ENCODE measurements at places on chromosomes 3 and 15.

GRCh38 chr3:149273096-149273751 lies 51.6 kb upstream of the CP start:
- peak; percentile 80 for DNase-seq

- no peak for DNase-seq
Observed at GRCh38 chr3:197514786-197515355, 40.9 kb downstream of the BDH1 start.

- no peak for DNase-seq
Observed at GRCh38 chr15:59371458-59372351, 966 bp downstream of the MYO1E start.

- DNase-seq = no peak
Observed at GRCh38 chr15:82040862-82041261, 5.0 kb downstream of the MEX3B start.

- DNase-seq = no peak
Observed at GRCh38 chr3:114508976-114509375, 215.1 kb downstream of the TIGIT start.

- DNase-seq = no peak
Observed at GRCh38 chr3:147615035-147615434, 205.9 kb downstream of the ZIC1 start.

DNA sequence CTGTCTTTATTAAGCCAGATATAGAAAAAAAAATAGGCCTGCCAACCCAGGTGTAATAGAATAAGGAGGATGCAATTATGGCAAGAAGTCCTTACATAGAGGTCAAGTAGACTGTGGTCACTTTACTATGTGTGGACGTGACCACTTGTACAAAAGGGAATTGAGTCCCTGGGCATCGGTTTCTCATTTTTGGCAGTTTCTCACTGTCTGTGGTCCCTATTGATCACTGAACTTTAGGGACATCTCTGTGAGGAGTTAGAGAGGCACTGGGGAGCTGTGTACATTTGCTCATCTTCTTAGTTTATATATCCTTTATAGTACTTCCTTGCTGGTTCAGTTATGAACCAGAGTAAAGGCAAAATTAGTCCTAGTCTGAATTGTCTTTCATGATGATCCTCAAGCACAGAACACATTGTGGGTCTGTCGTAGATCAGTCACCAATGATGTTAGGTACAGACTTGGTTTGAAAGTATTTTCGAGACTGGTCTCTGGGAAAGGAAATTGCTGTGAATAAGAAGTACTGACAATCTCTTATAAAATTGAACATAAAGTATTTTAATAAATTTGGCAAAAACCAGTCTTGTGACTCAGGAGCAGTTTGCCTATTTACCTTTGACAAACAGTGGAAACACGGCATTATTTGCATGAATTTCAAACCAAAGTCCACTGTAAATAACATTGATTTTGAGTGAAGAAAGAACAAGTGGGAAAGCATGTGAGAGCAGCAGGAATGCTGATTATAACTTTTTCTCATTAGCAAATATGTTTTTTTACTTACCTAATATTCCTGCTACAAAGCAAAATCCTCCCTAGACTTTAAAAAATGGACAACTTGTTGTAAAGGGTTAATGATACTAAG lies 218.9 kb upstream of the DPH6 start:
- DNase-seq = no peak

DNA sequence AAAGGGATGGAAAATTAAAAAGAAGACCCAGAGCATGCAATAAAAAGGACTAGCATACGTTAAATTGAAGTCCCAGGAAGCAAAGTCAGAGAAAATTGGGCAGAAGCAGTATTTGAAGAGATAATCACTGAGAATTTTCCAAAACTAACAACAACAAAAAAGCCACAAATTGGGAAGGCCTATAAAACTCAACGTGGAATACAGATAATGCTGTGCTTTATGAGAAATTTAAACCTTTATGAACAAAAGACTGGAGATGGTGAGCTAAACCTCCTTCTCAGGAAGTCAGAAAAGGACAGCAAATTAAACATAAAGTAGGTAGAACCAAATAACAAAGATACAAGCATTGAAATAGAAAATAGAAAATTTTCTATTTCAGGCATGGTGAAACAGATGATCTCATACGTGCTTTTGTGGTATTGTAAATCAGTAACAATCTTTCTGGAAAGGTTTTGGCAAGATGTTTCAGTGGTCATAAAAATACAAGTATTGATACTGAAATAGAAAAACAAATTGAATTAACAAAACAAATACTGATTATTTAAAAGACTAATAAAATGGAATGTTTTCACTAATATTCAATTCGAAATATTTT lies 55.6 kb downstream of the LYSMD4 start:
- no peak for DNase-seq

DNA sequence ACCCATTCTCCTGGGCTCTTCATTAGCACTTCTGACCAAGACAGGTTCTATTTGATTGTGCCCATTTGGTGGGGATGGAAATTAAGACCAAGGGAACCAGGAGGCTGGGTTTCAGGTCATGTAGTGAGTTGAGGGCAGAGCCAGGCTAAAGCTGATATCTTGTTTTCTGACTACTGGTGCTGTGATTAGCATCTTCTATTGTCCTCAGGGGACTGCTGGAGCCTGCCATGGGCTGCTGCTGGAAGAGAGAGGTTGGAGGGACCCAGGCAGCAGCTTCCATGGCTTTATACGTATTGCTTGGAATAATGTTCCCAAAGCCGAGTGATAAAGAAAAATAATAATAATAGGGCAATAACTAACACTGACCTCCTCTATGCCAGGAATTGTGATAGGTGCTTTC lies 211.4 kb upstream of the ROPN1 start:
- no peak for DNase-seq

GRCh38 chr3:61637088-61638051 lies 76.0 kb downstream of the PTPRG start:
- no peak for DNase-seq

DNA sequence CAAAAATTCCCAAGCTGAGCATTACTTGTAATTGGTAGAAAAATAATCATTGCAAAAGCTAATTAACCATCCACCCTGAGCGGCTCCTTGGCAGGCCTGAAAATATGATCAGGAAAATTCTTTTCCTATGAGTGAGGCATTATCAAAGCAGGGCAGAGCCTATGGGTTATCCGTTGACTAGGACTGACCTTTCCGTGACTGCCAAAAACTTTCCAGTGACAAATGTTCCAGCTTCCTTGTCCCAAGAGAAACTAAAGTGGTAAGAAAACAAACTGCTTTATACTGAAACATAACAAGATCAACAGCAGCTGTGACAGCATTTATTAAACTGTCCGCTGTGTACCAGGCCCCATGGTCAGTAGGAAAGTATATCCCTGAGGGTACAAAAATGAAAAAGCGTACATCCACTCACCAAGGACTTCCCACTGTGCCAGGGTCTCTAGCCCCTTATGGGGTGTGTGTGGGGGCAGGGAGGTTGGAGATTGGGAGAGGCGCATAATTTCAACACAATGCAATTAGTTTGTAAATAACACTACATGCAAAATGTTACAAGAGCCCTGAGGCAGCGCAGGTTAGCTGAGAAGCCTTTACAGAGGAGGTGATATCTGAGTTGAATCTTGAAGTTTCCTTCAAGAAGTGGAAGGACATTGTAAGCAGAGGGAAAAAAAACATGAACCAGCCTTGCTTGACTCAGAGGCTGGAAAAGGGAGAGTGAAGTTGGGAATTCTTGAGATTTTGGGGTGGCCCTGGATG lies 8.5 kb downstream of the LIPC start:
- no peak for DNase-seq

DNA sequence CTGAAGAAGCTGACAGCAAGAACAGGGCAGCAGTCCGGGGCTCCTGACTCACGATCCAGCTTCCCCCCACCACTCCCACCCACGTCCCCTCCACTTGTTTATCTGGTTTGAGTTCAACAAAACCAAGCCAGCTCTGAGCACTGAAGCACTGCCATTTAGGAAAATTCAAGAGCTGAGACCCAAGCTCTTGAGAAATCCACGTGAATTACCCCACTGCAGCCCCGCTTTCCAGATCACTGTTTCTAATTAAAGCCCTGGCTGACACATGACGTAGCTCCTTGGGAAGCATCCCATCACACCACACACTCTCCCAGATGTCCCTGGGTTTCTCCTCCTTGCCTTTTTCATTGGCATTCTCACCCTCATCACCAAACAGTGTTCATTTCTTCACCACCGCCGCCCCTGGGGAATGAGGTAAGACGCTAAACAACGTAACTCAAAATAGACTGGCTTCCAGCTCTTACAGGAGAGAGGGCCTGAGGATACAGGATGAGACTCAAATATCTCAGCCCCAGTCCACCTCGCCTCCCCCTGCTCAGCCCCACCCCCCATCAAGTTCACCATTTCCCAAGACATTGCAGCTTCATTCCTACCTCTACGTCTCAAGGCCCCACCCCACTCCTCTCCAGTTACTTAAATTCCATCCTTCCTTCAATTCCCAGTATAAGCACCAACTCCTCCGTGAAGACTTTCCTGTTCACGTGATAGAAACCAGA lies 95.4 kb downstream of the SRGAP3 start:
- DNase-seq = no peak

DNA sequence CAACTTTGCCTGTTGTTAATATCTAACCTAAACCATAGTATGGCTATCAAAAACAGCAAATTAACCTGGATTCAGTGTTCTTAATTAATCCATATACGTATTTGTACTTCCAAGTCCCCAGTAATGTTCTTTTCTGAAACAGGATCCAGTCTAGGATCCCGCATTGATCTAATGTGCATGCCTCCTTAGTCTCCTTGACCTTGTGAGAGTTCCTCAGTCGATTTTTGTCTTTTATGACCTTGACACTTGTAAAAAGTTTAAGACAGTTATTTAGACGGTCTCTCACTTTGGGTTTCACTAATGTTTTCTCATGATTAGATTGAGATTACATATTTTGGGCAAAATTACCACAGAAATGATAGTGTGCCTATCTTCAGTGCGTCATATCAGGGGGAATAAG lies 69.4 kb downstream of the TGFBR2 start:
- DNase-seq = no peak

- DNase-seq = no peak
Observed at GRCh38 chr3:160950542-160950941, 154.6 kb downstream of the B3GALNT1 start.

DNA sequence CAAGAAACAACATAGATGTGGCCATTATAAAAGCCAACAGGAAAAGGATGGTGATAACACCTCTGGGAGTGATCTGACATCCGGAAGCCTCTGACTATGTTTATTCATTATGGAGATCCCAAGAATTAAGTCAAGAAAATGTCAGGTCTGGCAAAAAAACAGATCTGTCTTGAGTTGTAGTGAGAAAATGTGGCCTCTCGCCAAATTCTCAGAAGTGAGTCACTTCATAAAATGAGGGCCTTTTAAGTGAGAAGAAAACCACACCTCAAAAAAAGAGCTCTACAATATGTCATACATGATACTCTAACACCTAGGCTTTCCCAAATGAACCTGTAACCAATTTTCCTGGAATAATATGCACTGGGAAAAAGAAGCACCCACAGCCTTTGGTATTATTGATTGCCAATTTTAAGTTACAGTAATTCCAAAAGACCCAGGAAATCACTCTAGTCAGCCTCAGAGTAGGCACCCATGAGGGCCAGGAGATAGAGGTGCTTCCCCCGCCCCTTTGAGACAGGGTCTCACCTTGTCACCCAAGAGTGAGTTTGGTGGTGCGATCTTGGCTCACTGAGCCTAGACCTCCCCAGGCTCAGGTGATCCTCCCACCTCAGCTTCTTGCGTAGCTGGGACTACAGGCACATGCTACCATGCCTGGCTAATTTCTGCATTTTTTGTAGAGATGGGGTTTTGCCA lies 38.0 kb downstream of the CCR3 start:
- no peak for DNase-seq

- DNase-seq = no peak
Observed at GRCh38 chr3:72999951-73000350, 3.3 kb downstream of the PPP4R2 start.

DNA sequence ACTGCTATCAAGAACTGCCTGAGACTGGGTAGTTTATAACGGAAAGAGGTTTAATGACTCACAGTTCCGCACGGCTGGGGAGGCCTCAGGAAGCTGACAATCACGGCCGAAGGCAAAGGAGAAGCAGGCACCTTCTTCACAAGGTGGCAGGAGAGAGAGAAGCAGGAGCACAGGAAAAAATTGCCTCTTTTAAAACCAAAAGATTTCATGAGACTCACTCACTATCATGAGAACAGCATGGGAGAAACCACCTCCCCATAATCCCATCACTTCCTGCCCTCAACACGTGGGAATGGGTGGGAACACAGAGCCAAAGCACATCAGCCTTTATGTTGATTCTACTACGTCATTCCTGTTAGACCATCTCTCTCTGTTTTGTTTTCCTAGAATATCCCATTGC lies 650.9 kb upstream of the SEMA6D start:
- DNase-seq = no peak

GRCh38 chr15:41656188-41656587 lies 4.0 kb upstream of the MGA start:
- DNase-seq = no peak

- no peak for DNase-seq
Observed at GRCh38 chr3:39721076-39721475, 88.3 kb upstream of the MYRIP start.

GRCh38 chr15:32682569-32682968 lies 35.2 kb upstream of the GREM1 start:
- no peak for DNase-seq

DNA sequence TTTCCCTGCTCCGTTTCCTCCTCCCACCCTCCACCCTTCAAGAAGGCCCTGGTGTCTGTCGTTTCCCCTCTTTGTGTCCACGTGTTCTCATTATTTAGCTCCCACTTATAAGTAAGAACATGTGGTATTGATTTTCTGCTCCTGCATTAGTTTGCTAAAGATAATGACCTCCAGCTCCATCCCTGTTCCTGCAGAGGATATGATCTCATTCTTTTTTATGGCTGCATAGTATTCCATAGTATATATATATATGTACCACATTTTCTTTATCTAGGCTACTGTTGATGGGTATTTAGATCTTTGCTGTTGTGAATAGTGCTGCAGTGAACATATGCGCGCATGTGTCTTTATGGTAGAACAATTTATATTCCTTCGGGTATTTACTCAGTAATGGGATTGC lies 4.8 kb downstream of the ST6GAL1 start:
- no peak for DNase-seq

GRCh38 chr15:29410338-29410737 lies 140.7 kb upstream of the NSMCE3 start:
- DNase-seq = no peak

DNA sequence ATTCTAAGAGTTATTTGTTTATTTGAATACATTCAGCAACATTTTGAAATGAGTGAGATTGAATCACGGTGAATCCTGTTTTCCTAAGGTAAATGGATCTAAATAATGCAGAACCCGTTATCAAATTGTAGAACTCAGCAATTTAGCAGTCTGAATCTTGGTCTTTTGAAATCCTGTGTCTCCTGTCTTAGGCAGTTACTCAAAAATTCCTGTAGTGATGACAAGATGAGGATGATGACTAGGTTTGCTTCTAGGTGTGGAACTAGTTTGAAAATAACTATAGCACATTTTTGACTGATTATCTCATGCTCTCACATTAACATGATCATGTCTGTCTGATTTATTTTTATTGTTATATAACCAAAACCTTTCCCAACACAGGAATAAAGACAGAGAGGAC lies 115.0 kb downstream of the RAP2B start:
- DNase-seq = no peak

- no peak for DNase-seq
Observed at GRCh38 chr15:88894348-88894818, 961 bp downstream of the HAPLN3 start.
